ENCODE measurements at places on chromosomes 5 and 9. TPM values are rescaled to one million over a fixed set of nuclear protein-coding genes. Genes with fewer than 3 reads are reported as not detected.

GRCh38 chr9:136854842-136855460, 2.8 kb downstream of the MAMDC4 start:
- DNase-seq: no peak

DNA sequence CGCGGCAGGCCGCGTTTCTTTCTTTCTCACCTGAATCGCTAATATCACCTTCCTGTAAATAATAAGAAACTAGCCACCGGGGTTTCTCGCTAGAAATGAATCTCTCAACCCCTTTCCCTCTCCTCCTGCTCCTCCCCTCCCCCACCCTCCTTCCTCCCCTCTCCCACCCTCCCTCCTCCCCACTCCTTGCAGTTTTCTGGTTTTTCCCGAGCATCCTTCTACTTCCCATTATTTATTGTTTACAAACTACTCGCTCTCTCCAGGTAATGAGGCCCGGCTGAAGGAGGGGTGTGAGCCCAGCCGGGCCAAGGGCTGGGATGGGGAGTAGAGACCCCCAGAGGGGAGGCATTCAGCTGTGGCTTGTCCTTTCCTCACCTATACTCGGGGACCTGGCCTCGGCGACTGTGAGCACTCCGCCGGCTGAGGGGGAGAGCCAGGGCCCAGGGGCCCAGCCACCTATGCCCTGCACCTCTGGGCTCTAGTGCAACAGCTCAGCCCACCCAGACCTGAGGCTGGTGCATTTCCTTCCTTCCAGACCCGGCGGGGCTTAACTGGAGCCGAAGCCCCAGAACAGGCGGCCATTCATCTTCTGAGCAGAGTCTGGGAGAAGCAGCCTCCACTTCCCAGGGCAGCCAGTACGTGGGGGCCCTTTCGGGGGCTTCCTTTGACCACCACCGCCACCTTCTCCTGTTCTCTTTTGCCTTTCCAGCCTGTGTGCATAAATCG, 2.1 kb upstream of the IRX4 start:
- no peak for DNase-seq

DNA sequence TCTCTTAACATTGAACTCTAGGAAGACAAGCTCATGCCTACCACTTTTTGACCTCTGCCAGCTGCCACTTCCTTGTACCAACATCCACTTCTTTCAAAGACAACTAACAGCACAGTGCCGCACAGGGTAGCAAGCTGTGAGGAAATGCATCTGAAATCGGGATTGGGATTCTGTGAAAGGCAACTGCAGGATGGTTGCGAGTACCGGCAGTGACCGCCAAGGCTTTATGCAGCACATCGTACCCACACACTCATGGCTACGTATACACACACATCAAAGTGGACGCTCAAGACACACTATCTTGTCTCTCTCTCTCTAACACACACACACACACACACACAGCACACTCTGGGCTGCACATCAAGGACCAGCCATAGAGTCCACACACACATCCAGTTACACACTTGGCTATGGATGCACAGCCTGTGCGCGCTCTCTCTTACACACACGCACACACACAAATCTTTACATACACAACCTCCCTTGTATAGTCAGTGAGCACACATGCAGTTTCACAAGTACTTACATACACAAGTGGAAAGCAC, 964 bp downstream of the HTR4 start:
- no peak for DNase-seq

DNA sequence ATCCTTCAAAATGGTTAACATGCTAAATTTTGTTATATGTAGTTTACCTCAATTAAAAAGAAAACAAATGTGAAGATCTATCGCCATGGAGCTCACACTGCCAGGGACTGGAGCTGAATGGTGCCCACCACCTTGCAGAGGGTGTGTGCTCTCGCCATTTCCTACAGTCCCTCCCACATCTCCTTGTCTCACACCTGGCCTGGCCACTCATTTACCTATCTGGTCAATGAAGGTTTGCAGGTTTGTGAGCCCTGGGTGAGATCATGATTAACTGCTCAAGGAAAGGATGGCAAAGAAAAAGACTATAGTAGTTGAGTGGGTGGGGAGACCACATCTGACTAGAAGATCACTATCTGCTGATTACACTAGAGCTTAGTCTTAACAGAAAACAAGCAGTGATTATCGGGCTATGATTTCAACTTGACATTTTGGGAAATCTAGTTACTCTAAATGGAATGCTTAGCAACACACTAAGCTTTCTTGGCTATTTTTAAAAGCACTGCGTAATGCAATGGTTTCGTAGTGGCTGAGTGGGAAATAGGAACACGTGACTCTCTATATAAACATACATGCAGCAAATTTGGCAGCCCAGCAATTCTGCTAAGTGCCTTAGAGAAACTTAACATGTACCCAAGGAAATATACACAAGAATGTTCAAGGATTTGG, 27.3 kb downstream of the PUM3 start:
- no peak for DNase-seq

GRCh38 chr9:113857875-113858274, 18.2 kb upstream of the ZNF618 start:
- peak; percentile 29 for DNase-seq

PCDHGA9 gene
- 13.1 TPM for total RNA-seq

GRCh38 chr5:18216729-18217128, 582.5 kb downstream of the TAF11L14 start:
- DNase-seq: no peak

DNA sequence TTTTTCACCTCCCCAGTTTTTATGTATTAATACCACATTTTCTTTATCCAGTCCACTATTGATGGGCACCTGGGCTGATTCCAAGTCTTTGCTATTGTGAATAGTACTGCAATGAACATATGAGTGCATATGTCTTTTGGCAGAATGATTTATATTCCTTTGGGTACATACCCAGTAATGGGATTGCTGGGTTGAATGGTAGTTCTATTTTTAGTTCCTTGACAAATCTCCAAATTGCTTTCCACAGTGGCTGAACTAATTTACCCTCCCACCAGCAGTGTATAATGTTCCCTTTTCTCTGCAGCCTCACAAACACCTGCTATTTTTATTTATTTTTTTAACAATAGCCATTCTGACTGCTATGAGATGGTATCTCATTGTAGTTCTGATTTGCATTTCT, 340.2 kb downstream of the ADAMTS6 start:
- DNase-seq: no peak

Measured in testis (tissue), 5 donors.